Smooth muscle cell of the coronary artery (primary cell): ENCODE measurements at places on chromosomes 13 and 19. TPM values are rescaled to one million over a fixed set of nuclear protein-coding genes. Genes with fewer than 3 reads are reported as not detected.

DACT3 gene
- 1.1 and 6.5 TPM in 2 replicates for total RNA-seq

SOX21 gene
- 0.08 TPM in 1 of 2 replicates, not detected in the other for total RNA-seq

SLC25A41 gene
- total RNA-seq = 0.23 TPM in 1 of 2 replicates, not detected in the other

ZNF382 gene
- 3.7 and 7.3 TPM in 2 replicates for total RNA-seq

ZNF556 gene
- 0.08 and 0.12 TPM in 2 replicates for total RNA-seq
